NCI-H2171 (cell line): ENCODE measurements at places on chromosomes 3 and 15.

DNA sequence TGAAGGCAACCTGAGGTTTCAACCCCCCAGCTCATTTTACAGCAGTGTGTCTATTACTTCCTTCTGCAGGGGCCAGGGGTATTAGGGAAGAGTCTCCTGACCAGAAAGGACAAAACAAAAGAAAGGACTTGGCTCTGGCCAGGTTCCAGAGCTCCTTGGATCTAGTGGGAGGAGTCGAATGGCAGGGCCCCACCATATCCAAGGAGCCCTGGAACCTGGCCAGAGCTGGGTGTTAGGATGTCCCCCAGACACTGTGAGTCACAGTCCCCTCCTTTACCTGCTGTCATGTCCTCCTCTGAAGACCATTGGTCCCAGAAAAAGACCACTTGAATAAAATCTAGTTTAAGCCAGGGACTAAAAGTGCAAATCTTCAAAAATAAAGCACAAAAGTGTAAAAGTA lies 113.2 kb downstream of the EEFSEC start:
- DNase-seq = no peak

GRCh38 chr3:188589071-188589470 lies 435.1 kb downstream of the LPP start:
- no peak for DNase-seq

DNA sequence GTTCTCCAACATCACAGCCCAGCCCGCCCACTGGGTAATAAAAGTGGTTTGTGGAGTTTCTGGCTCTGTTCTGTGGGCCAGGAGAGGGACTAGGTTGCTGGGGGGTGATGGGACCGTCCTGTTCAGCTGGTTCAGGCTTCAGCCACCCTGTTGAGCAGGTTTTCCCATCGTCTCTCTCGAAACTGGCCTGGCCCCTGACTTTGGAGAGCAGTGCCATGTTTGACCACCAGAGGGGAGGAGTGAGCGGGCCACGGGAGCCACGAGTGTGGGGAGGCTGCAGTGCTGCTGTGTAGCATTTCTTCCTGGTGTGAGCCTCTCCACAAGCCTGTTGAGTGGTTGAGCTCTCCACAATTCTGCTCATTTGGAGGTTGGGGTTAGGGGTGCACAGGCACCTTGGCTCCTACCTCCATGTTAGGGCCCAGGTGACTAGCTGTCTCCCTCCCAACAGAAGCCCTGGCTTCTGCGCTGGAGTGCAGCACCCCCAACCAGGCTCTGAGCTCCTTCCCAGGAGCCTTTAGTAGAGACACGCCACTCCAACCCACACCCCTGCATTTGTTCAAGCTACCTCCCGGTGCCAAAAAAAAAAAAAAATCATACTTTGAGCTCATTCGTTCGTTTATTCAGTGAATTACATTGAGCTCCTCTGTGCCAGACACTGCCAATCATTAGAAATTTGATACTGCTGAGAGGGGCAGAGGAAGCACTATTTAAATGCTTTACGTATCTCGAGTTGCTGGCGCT lies 13.9 kb downstream of the SPINT1 start:
- DNase-seq = peak; percentile 69

DNA sequence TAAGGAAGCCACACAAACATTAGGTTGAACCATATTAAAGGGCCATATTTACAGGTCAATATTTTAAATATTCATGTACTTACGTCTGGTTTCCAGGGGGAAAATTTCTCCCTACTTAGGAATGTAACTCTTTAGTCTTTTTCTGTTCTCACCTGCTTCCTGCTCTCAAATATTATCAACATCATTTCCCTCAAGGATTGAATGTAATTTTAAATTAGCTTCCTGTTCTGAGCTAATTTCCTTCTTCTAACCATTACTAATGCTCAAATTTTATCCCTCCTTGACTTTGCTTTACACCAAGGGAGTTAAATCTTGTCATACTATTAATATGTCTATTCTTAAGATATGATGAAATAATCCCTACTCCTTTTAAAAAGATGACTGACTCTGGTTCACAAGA lies 103.4 kb upstream of the UBP1 start:
- DNase-seq = no peak

- no peak for DNase-seq
Measured at GRCh38 chr3:29022976-29023375, 257.9 kb upstream of the RBMS3 start.
